ENCODE measurements at places on chromosomes 4 and X.

GRCh38 chrX:84467898-84468297 lies 34.4 kb downstream of the HDX start:
- DNase-seq, result no peak

DNA sequence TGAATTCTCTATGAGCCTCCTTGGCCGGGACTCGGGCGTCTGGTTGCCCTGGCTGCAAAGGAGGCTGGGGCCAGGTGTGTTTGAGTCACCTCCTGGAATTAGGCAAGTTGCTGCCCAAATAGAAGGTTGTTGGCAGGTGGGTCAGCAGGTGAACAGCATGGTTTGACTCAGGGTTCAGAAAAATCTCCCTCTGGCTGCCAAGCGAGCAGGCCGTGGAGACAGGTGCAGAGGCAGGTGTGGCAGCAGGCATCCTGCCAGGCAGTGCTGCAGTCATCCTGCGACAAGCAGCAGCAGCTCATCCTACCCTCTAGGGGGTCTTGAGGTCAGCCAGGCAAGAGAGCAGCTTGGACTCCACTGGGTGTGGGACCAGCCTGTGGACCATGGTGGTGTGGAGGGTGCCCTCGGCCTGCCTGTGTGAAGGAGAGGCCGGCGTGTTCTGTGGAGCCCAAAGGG lies 8.2 kb downstream of the MSANTD1 start:
- DNase-seq, result no peak

GRCh38 chr4:145679520-145679919 lies 426 bp upstream of the C4orf51 start:
- no peak for DNase-seq

DNA sequence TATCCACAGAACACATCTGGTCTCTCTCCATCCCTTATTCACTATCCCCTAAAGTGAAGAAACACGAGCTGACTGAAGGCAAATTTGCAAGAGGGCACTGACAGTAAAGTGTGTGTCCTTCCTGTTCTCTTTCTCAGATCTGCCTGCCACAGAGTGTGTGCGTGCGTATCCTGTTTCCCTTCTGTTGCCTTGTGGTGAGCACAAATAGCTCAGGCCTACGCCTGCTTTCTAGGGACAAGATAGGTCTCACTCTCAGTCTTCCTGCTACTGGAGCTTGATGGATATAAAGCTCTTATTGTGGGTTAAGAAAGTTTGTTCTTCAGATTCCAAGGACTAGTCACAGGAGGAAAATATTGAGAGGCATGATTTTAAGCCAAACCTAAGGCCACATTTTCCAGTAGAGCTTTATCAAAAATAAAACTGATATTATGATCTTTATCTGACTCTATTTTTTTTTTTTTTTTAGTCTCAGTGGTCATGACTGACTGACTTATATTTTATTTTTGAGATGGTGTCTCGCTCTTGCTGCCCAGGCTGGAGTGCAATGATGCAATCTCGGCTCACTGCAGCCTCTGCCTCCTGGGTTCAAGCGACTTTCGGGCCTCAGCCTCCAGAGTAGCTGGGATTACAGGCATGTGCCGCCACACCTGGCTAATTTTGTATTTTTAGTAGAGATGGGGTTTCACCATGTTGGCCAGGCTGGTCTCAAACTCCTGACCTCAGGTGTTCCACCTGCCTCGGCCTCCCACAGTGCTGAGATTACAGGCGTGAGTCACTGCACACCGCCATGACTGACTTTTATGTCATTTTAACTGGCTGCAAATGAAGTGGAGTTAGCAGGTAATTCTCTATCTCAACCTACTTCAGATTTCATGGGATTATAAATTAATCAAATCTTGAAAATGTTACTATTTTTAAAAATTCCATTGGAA lies 140.3 kb upstream of the SH3RF1 start:
- no peak for DNase-seq

- no peak for DNase-seq
Measured at GRCh38 chr4:77148078-77148477, 8.9 kb upstream of the CCNG2 start.

- DNase-seq, result no peak
Measured at GRCh38 chr4:96193061-96193460, 353.2 kb downstream of the PDHA2 start.

All from hematopoietic multipotent progenitor cell treated with erythropoietin and hydrocortisone succinate and interleukin-3 and kit ligand, for 15 days (in vitro differentiated cells).